ENCODE measurements at places on chromosomes 6 and 20.

- no peak for DNase-seq
These were observed 80.5 kb upstream of the CNR1 start for GRCh38 chr6:88246654-88247053.

DNA sequence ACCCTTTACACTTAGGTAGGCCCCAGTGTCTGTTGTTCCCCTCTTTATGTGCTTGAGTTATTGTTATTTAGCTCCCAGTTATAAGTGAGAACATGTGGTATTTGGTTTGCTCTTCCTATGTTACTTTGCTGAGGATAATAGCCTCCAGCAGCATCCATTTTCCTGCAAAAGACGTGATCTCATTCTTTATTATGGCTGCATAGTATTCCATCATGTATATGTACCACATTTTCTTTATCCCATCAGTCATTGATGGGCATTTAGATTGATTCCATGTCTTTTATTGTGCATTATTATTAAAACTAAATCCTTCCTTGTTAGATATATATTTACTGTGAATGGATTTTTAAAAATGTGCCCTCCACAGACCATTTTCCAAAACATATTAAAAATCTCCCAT, 1137.3 kb upstream of the ADGRB3 start:
- no peak for DNase-seq

DNA sequence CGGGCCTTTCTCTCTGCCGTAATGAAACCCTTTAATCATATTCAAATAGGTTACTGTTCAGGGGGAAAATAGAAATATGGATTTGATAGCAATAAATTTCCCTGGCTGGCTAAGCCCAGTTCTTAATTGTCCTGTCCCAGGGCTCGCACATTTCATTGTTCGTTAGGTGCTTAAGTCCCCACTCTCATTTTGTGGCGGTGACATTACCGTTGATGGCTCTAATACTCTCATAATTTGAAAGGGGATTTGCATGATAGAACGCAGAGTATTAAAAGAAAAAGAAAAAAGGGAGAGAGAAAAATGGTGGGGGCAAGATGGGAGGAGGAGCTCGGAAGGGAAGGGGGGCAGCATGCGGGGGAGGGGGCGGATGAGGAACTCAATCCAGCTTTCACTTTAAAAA, 79.1 kb upstream of the FOXP4 start:
- no peak for DNase-seq

DNA sequence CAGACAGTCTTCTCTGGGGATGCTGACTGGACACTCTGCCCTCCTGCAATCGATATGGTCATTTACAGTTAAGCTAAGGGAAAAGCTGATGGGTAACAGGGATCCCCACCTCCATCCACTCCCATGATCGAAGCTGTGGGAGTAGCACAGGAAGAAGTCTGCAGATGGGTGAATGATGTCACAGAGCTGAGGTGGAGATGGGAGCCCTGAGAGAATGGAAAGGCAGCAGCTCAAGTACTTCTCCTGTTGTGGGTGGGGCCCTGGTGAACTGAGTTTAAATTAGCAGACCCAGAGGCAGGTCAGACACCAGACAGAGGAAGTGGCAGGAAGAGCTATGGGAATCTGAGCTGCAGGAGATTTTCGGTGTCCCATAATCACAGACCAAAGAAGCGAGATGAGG, 29.0 kb downstream of the HDGFL1 start:
- no peak for DNase-seq

- no peak for DNase-seq
These were observed 604 bp downstream of the SH3BGRL2 start for GRCh38 chr6:79631693-79632172.
